Omental fat pad (tissue), 4 donors: ENCODE measurements at places on chromosomes 7 and 10.

DNA sequence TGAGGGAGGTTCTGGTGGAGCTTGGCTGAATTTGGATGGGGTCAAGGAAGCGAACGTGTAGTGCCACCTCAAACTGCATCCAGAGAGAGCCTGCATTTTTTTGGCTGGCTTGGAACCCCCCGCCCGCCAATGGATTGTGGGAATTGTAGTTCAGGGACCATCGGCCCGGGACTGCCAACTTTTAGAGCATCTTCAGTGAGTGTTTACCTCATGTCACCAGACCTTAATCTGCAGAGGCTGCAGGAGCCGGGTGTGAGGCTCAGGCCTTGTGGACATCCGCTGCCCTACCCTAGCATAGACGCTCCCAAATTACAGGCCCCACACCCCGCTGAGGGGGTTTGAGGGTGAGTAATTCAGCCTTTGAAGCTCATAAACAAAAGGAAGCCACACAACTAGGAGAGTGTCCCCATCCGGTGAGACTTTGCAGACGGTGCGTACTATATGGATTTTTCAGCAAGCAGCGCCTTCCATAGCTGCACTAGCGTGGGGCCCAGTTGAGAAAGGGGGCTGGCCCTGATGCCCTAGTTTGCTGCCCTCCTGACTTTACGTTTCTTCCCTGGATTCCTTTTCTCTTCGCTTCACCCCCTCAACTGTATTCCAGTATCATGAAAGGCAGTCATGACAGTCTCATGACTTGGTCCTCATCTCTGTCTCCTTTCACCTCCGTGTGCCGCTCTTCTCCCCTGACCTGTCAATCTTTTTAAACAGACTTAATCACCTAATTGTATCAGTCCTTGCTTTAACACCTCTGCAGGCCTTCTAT lies 717 bp downstream of the CNPY4 start:
- DNase-seq, result no peak

DNA sequence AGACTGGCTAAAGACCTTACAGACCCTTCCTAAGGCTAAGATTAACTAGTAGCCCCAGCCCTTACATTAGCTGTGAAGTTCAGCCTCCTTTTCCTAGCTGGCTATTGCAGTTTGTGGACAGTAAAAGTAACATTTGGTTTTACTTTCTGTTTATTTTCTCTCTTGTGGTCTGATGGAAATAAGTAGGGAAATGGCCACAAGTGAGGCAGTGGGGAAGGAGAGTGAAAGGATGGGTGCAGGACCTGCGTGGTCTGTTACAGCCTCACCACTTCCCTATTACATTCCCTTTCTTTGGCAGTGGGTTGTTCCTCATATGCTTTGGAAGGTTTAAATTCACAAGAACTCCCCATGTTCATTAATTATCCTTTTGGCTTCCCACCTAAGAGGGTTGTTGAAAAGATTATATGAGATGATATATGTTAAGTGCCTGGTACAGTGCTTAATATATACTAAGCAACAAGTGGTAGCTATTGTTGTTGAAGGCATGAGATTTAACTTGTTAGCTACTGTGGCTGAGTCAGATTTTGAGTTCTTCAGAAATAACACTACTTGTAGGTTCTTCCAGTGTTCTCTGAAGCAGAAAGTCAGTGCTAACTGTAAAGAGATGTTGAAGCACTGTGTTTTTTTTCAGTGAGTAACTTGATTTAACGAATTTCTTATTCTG lies 181.7 kb downstream of the ST7 start:
- DNase-seq, result no peak

DNA sequence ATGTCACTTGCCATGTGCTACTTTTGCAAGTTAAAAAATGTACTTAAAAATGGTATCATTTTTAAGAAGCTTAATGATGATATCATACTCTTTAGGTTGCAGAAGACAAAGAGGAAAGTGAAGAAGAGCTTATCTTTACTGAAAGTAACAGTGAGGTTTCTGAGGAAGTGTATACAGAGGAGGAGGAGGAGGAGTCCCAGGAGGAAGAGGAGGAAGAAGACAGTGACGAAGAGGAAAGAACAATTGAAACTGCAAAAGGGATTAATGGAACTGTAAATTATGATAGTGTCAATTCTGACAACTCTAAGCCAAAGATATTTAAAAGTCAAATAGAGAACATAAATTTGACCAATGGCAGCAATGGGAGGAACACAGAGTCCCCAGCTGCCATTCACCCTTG lies 6.1 kb downstream of the LMOD2 start:
- DNase-seq, result no peak

DNA sequence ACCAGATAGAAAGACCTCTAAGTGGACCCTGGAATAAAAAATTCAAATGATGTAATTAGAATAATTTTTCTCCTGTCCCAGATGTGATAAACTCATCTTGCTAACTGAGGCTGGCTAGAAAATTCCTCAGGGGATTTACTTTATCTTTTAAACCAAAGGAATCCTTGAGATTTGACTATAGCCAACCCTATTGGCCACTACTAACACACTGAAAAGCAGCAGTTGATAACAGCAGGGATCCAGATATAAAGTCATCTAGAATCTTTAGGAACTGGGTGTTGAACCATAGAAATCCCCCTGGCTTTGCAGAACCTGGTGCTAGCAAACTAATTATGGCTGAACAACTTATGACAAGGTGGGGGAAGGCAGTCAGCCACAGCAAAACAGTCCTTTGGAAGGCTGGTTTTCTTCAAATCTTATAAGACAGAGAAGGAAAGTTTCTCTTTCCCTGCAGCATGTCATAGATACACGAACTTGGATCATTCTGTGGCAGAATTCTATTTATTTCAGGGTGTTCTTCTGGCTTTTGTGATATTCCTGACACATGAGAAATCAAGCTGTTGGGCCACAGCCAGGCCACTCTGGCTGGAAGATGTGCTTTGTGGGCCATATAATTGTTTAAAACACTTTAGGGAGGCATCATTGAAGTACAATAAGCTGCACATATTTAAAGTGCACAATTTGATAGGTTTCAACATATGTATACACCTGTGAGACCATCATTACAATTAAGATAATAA lies 643.6 kb downstream of the SORCS3 start:
- DNase-seq, result no peak

- no peak for DNase-seq
Measured at GRCh38 chr7:55087521-55087961, 68.7 kb downstream of the EGFR start.

GRCh38 chr7:30896783-30897637 lies 14.6 kb upstream of the AQP1 start:
- no peak for DNase-seq

- no peak for DNase-seq
Measured at GRCh38 chr10:121243609-121244241, 354.5 kb downstream of the FGFR2 start.

- DNase-seq, result no peak
Measured at GRCh38 chr7:85039196-85039923, 147.5 kb downstream of the SEMA3D start.

DNA sequence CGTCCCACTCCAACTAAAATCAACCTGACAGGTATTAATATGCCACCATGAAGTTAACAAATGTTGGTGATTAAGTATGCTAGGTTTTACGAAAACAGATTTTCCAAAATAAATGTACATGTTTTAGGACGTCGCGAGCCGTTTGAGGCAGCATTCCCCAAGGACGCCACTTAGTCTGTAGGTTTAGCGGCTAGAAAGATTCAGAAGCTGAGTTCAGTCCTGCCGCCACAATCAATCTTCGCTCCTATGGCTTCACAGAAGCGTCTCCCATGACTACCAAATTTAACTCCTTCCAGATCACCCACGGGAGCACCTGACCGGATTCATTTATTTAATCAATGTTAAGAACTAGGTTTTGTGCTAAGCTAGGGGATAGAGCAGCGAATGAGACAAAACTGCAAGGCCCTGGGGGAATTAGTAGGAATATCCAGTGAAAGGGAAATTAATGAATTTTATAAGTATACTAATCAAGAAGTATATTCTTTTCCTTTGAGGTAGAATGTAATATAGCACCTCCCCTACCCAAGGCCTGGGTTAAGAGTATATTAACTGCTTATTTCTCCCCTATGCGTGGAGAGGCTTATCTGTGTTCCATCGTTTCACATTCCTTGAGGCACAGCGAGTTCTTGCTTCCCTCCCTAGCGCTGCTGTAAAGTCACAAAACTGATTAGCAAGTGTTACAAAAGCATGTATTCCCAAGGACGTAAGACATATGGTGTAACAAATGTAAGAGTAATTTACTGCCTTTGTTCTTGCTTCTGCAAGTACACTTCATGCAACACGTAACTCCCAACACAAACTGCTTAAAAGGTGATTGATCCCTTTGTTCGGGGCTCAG lies 994 bp upstream of the CYP51A1 start:
- no peak for DNase-seq

GRCh38 chr10:59229441-59229840 lies 53.0 kb downstream of the PHYHIPL start:
- no peak for DNase-seq

DNA sequence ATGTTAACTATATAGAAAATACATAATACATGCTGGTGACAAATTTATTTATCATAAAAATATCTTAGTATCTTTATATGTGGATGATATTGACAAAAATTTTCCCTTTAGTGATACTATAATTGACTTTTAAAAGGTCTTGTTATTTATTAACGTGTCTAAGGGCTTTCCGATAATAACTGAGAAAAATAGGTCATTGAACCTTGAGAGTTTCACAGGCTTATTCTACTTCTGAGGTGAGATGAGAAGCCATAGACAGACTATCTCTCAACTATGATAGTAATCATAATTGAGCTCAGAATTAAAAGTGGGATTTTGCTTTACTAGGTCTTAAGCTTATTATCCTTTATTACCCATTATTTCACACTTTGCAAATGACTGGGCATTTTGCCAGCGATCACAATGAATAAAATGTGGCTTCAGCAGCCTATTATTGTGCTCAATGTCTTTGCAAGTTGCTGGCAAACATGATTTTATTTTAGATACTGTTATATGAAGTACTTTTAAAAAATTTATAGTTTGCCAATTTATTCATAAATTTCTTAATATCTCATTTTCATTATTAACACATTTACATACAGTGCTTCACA lies 574.5 kb downstream of the ZWINT start:
- no peak for DNase-seq

DNA sequence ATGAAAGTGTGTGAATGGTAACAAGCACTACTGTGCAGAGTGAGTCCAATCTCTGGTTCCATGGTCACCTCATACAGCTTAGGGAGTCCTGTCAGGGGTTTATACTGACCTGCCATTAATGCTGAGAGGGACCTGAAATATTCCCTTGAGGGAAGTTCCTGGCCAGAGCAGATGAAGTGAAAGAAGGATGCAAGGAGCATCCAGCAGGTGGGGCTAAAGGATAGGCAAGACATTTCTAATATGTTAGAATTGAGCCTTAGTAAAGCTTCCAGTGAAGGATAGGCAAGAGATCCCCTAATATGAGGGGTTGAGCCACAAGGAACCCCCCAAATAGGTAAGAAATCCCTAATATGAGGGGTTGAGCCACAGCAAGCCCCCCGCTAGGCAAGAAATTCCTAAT lies 25.5 kb upstream of the FAM221A start:
- DNase-seq, result no peak

GRCh38 chr10:35251373-35252100 lies 84.8 kb upstream of the CCNY start:
- DNase-seq, result no peak

DNA sequence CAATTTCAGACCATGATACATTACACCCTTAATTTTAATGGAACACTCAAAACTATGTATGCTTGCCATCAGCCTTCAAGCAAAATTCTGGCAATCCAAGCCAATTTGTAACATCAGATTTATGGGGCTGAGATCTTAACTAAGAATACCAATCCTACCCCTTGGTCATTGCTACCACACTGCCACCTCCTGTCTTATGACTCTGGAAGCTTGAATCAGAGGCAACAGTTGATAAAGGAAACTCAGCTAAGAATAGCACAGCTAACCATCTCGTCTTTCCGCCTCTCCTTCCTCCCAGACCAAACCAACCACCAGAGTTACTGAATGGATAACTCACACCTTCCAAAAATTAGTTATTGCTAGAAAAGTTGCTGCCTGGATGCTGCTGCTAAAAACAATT lies 7.4 kb downstream of the IGF2BP3 start:
- DNase-seq, result no peak

GRCh38 chr10:75407713-75408508 lies 6.3 kb upstream of the ZNF503 start:
- no peak for DNase-seq

DNA sequence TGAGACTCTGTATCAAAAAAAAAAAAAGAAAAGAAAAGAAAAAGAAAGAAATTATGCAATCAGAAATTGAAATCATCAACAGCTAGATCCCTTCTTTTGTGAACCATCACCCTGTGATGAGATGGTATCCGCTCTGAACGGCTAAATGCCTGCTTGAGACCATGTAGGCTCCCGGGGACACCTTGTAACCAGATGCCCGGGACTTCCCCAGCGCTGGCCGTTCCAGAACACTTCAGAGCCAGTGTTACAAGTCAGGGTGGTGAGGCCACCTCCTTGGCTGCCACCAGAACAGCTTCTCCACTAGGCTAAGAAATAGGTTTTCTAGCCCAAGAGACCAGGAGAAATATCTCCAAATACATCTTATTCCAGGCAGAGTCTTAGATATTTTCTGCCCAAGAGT lies 119.4 kb upstream of the SH2B2 start:
- no peak for DNase-seq

- DNase-seq, result no peak
Measured at GRCh38 chr10:70849582-70850016, 33.9 kb downstream of the SGPL1 start.

DNA sequence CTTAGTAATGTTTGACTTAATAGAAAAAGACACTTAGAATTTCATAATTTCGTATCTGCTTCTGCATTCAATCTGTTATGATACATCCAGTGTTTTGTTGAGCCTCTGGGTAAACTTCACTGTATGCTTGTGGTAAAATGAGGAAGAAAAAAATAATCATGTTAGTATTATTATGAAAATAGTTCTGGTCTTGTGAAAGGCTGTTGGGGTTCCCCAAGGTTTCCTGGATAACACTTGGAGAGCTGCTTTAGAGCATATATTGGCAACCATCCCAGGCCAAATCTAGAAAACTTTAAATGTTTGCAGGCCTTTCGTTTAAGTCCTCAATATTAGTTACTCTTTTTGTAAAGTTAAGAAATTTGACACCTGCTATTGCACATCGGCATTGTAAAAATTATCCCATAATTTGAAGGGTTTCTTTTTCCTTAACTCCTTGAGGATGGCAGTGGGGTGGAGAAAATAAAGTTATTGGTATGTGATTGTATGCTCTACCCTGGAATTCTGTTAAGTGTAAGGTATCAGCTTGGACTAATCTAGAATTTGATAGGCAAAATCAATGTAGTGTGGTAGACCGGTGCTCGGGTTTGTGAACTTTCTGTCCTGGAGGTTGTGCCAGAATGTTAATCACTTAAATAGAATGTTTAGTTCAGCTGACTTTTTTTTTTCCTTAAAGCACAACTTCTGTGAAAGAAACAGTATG lies 54.5 kb downstream of the WAC start:
- no peak for DNase-seq
